Uterus (tissue), 4 donors: ENCODE measurements at places on chromosomes 6 and 20. TPM values are rescaled to one million over a fixed set of nuclear protein-coding genes. Genes with fewer than 3 reads are reported as not detected.

DNA sequence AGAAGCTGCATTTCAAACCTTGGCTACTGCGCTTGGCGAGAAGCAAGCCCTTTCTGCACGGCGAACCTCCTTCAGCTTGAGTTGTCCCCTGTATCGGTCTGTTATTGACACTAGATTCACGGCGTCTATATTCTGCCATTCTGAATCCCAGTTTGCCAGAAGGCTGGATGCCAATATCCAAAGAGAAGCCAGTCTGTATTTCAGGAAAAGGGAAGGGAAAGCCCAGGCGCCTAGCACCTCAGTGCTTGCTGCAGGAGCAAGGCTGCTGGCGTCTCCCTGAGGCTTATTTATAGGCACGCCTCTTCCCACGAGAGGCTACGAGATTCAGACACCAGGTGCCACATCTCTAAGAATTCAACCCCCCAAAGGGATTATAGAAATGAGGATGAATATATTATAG is 89.6 kb upstream of the CDH4 start:
- no peak for DNase-seq

- DNase-seq, result no peak
These were observed 263.4 kb downstream of the RIMS1 start for GRCh38 chr6:72149715-72150114.

DNA sequence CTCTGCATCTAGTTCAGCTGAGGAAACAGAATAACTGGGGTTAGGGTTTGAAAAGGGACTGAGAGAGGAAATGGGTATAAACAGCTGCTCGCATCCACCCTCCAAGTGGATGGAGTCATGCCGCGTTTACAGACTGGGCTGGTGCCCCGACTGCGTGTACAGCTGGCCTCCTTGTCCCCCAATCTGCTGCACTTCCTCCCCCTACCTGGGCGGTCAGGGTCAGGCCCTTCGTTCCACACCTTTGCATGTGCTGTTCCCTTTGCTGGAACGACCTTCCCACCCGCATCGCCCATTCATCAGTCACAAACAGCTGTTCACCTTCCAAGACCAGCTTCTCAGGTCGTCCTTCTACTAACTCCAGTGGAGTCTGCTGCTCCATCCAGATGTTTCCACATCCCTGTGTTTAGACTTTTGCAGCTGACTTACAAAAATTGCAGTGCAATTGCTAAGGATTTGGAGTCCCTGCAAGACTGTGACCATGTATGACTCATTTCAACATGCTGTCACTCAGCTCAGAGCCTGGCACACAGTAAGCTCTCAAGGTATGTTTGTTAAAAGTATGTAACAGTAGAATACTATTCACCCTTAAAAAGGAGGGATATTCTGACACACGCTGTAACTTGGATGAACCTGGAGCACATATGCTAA is 129.3 kb downstream of the DTNBP1 start:
- DNase-seq, result no peak

GRCh38 chr6:37696220-37696840 is 1.4 kb downstream of the MDGA1 start:
- peak; percentile 26 for DNase-seq

DNA sequence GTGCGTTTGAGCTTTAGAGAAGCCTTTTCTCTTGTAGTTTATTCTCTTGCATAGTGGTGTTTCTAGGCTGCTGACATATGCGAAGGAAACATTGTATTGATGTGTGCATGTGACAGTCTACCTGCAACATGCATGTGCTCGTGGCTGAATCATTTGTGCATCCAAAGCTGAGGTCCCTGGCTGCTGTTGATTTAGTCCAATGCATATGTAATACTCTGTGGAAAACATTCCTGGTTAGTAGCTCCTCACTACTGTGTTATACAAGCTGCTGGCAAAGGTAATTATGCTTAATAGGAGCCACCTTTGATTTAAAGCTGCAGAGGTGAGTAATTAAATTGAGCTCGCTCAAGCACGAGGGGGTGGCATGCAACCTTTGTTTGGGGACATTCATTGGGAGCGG is 24.5 kb downstream of the TSHZ2 start:
- DNase-seq, result no peak

DNA sequence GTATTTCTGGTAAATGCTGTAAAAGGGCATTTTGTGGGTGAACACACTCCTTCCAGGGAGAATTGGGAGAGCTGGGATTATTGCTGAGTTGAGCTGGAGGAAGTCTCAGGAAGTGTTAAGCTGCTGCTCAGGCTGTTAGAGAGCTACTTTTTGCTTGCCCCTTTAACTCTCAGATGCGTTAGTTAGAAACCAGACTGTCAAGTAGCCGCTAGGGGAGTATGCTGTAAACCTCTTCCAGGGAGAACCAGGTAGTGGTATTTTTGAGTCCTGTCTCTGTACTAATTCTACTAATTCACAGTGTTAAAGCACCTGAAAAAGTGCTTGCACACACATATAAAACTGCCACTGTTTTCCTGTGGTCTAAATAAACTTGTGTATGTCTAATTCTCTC is 6.6 kb upstream of the GFRAL start:
- DNase-seq, result no peak

GRCh38 chr20:2301164-2301622 is 5.4 kb downstream of the TGM3 start:
- DNase-seq, result peak; percentile 17

DNA sequence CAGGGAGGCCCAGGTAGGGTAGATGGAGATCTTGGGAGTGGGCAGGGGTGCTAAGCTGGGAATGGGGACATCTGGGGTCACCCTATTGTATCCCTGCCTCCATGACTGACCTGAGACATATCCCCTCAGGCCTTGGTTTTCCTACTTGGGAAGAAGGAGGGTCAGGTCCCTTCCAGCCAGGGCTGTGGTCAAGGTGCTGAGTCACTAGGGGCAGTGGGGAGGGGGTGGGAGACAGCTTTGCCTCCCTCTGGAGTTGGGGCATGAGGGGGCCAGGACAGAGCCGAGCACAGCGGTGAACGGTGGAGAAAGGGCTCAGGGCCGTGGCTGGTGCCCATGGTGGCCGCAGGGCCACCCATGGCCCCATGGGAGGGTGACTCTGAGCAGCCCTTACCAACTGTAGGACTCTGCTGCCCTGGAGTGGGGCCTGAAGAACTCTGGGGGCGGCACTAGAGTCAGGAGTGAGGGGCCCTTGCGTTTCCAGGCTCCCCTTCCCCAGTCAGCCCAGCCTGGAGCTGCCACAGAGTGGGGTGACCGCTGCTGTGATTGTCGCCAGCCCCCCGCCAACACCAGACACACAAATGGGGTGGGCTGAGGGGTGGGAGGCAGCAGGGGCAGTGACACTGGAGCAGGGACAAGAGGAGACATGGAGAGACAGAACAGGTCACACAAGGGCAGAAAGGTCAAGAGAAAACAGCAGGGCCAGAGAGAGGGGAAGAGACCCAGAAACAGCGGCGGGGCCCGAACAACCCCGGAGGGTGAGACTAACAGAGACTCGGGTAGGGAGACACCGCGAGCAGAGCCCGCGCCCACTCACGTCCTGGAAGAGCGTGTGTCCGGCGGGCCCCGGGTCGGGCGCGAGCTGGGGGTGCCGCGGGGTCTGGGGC is 576 bp downstream of the NECAB3 start:
- peak; percentile 37 for DNase-seq

DNA sequence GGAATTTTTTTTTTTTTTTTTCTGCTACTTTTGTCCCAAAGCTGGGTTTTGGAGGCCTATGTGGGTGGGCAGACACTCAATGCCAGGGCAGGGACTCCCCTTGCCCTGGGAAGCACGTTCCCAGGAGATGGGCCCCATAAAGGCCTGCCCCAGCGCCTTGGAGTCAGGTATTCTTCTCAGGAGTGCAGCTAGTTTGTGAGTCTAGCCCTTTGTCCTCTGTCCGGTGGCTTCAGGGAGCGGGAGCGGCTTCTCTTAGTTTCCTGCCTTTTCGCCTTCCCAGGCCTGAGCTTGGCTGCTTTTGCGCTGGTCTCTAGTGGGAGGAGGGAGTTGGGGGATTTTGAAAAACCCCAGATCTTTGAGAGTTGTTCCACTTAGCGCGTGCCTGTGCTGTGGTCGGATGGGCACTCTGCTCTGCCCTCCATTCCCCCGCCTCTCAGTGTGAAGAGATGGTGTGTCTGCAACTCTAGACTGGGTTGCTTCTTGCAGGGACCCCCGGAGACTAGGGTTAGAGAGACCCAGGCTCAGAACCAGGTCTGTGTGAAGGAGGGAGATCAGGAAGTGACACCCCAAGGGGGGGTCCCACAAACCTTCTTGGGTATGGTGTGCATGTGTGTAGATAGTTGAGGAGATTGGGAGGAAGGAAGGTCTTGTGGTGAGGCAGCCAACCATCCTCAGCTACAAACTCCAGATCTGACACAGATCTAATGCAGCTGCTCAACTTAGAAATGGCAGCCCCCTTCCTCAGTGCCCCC is 1.3 kb downstream of the PLCG1 start:
- no peak for DNase-seq

GRCh38 chr6:21537637-21538036 is 55.9 kb upstream of the SOX4 start:
- no peak for DNase-seq

DNA sequence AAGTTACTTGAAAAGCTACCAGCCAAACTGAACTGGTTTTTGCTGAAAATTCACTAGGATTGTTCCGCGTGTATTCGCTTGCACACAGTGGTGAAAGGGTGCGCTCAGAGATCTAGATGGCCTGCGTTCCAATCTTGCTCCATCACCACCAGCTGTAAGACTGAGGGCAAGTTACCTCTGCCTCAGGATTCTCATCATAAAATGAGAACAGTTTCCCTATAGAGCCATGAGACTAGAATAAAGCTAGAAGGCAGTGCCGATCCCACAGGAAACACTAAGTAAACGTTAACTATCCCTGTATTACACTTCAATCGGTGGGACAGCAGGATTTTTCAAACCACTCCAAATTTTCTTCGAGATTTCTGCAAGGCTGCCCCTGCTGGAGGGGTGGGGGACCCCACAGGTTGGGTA is 838 bp downstream of the AHCY start:
- DNase-seq, result no peak

- no peak for DNase-seq
These were observed 117.3 kb downstream of the CRYBG1 start for GRCh38 chr6:106477790-106478189.

GRCh38 chr20:36307412-36308325 is 1.5 kb downstream of the DLGAP4 start:
- no peak for DNase-seq

DNA sequence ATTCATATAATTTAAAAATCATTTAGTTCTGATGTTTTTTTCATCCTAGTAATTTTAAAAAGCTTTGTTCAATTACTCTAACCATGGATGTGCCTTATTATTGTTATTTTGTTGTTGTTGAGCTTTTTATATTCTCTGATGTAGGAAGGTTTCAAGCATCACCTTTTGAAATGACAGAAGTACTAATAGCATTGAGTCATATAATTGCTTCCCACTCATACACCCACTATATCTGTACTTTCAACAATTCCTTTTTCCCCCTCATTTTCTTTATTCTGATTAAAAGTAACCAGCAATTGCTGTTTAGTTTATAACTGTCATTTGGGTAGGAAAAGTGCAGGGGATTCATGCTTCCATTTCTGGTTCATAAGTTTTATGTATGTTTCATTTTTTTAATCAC is 38.6 kb downstream of the DNAH8 start:
- no peak for DNase-seq

DNA sequence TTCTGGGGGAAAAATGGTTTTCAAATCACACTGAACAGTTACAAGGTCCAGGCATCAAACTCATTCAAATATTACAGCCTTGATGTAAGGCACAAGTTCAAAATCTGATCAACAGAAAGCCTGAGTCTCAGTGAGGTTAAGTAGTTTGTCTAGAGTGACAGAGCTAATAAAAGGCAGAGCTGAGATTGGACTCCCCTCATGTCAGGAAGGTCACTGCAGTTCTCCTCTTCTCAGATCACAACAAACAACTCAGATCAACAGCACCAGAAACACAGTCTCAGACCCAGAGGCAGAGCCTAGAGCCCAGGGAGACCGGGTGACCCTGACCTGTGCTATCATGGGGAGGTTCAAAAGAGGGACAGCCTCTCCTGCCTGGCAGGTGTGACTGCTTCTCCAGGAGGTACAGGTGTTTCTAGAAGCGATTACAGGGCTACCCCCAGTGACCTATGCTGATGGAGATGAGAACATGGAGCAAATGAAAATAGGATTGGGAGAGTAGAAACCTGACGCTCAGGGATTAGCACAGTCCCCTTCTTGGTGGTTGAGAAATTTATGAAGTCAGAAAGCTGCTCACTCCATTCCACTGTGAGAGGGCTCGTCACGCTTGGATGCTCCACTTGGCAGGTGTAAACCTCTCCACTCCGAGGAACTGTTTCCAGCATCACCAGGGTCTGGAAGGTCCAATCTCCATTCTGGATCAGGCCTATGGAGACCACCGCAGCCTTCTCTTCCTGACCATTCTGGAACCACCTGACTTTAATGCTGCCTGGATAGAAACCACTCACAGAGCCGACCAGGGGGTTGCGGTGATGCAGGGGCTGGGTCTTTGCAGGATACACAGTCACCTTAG is 24.3 kb upstream of the HLA-DRB5 start:
- no peak for DNase-seq

- DNase-seq, result no peak
These were observed 228.1 kb downstream of the FOXC1 start for GRCh38 chr6:1837826-1838225.

DNA sequence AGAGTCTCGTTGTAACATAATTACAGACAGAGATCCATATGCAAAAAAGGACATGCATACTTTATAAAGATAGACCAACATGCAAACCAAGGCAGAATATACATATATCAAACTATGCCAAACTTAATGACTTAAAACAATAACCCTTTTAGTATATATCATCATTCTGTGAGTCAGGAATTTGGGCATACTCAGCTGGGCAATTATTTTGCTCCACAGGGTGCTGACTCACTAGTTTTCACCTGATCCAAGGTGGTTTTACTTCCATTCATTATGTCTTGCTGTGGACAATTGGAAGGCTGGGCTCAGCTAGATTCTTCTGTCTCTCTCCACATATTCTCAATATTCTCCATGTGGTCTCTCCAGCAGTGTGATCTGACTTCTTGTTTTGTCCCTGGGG is 41.2 kb upstream of the RNF146 start:
- no peak for DNase-seq

- DNase-seq, result no peak
These were observed 151.1 kb downstream of the TMEM242 start for GRCh38 chr6:157172231-157172701.

GRCh38 chr6:57294862-57295445 is 22.5 kb upstream of the PRIM2 start:
- peak; percentile 42 for DNase-seq

Gene RIPOR2
- 29.0 TPM for total RNA-seq

Gene PGC
- not detected for total RNA-seq

Gene NRN1
- 1.3 TPM for total RNA-seq

Gene C20orf96
- 18.2 TPM for total RNA-seq

Gene TAF11
- total RNA-seq, result 19.4 TPM

Gene C4A
- total RNA-seq, result 15.8 TPM

Gene SLC13A3
- total RNA-seq, result 4.2 TPM

Gene RHAG
- total RNA-seq, result not detected

Gene SLC44A4
- 5.0 TPM for total RNA-seq

Gene OOEP
- total RNA-seq, result not detected

Gene C20orf202
- total RNA-seq, result 0.83 TPM
